ENCODE measurements at places on chromosomes 6 and 20.

GRCh38 chr6:14423955-14424354, 306.4 kb downstream of the CD83 start:
- DNase-seq = no peak

DNA sequence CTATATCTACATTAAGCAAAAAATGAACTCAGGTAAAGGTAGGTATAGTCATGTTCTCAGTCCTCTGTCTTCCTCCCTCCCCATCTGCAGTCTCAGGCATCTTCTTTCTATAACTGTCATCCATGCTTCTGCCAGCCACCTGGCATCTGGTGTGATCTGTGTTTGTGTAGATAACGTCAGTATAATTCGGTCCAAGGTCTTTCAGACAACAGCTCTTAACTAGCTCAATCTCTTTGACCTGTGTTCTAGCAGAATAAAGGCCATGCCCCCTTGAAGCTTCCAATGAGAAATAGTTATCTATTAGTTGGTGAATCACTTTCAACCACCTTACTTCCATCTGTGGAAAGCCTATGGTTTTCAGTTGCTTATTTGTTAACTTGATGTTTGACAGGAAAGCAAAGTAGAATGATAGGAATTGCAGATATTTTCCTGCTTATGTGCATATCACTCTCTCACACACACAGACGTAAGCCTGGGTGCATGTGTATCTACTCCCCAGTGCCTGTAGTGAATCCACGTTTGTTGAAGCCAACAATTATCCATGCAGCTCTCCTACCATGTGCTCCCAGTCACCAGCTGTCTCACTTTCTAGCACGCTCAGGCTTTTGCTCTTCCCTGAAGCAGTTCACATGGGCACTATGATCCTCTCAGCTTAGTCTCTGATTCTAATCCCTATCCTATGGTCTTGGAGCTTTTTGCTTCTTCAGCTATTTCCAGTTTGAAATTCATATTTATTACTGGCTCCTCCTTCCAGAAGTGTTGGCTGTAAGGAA, 433.7 kb upstream of the MANEA start:
- DNase-seq = no peak

GRCh38 chr20:62601714-62602113, 40.6 kb upstream of the SLCO4A1 start:
- DNase-seq = no peak

DNA sequence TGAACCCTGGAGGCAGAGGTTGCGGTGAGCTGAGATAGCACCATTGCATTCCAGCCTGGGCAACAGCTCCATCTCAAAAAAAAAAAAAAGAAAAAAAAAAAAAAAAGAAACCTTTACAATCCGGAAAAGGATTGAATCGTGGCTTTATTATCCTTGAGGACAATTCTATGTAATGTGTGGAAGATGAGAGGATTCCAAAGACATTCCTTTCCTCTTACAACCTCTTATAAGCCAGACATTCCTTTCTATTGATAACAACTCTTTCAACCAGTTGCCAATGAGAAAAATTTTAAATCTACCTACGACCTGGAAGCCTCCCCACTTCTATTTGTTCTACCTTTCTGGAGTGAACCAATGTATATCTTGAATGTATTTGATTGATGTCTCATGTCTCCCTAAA, 91.2 kb upstream of the EEF1E1 start:
- no peak for DNase-seq

GRCh38 chr6:140932909-140933308, 1199.8 kb upstream of the GJE1 start:
- no peak for DNase-seq

GRCh38 chr6:15827496-15828255, 164.8 kb upstream of the DTNBP1 start:
- no peak for DNase-seq

DNA sequence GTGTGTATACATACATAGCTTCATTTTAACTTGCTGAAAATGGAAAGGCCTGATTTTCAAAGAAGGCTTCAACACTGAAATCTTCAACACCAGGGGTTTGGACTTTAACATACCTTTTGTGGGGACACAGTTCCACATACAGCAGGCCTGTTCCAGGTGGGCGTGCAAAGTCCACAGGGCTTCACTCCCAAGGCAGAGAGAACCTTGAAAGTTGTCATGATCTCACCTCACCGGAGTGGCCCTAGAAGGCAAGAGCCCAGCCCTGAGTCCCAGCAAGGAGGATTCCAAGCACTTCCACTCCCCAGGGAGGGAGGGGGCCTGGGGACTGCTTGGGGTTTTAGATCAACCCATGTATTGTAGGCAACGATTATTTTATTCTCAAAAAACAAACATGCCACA, 47.2 kb downstream of the TMEM242 start:
- DNase-seq = no peak

DNA sequence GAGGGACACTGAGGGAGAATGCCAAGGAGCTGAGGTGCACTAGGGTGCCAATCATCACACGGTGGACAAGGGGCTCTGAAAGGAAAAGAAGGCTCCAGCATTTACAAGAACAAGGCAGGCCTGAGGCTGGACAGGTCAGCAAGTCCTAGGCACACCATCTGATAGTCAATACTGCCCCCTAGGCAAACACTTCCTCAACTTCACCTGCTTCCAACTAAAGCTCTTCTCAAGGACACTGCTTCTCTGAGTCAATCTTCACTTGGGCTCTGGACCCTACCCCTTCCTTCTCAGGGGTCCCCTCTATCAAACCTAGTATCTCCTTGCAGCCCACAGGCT, 37.7 kb upstream of the SLC4A11 start:
- no peak for DNase-seq

DNA sequence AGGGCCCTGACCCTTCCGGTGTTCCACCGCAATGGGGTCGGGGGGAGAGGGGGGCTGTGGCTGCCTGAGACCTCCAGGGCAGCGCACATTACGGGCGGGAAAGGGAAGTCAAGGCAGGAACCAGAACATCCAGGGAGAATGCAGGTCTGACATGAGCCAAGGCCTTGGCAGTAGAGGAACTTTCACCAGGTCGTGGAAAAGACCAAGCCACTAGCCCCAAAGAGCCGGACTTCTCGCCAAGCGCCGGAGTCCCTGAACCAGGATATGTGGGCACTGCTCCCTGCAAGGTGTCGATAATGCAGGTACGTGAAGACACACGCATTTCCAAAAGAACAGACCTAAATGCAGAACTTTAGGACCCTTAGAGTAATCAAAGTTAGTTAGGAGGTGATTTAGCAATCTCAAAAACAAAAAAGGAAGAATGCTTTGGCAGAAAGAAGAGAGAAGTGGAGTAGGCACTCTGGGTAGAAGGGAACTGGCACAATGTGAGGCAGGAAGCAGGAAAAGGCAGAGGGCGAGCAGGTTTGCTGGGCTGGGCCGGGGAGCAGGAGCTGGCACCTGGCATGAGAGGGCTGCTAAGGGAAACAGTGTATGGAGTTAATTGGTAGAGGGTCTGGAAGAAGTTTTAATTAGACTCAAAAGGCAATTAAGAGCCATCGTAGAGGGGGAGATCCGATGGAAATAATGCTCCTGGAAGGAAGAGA, 14.3 kb downstream of the POU3F2 start:
- DNase-seq = no peak

- DNase-seq = no peak
These were observed 11.7 kb downstream of the EPM2A start for GRCh38 chr6:145723646-145724045.

GRCh38 chr6:151961809-151962208, 154.3 kb downstream of the ESR1 start:
- no peak for DNase-seq

DNA sequence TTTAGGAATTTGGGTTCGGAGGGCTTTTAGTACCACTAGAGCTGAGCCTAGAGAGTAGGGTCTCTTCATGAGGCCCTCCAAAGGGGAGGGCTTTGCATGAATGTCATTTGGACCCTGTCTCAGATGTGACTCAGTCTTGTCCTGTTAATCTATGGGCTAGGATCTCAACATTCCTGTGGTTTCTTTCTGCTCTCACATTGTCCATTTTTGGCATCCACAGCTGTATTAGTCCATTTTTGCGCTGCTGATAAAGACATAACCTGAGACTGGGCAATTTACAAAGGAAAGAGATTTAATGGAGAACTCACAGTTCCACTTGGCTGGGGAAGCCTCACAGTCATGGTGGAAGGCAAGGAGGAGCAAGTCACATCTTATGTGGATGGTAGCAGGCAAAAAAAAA, 61.0 kb downstream of the CRYBG1 start:
- DNase-seq = no peak

All from stimulated activated CD8-positive, alpha-beta memory T cell treated with anti-CD3 and anti-CD28 coated beads, Interleukin-15, amount 100 ng/mL, for 24 hours (primary cell).